ENCODE measurements at places on chromosomes 1 and 21.

GRCh38 chr21:44958471-44959191 is 18.8 kb downstream of the SLX9 start:
- DNase-seq: peak; percentile 81

- no peak for DNase-seq
Measured at GRCh38 chr1:210901981-210902770, 231.8 kb downstream of the KCNH1 start.

DNA sequence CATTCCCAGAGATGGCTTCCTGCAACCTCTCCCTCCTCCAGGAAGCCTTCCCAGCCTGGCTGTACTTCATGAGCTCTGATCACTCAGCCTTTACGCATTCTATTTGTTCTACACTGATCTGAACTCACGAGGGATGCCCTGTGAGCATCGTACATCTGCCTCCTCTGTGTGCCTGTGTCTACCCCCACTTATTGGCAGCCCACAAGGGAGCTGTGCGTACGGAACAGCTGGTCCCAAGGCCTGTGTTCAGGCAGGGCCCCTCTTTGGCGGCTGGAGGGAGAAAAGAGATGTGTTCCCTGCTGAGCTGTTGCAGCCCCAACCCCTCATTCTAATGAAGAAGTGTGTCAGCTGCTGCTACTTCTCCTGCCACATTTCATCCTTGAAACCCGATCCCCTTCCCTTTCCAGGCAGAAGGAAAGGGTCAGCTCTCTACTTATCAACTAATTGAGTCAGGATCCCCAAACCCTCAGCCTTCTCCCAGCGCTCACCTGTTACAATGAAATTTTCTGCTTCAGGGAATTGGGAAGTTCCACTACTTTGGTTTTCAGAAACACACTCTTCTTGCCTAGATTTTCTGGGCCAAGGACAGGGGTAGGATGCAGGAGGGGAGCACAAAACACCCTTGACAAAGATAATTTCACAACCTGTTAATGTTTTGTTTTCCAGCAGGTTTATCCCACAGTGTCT is 3.2 kb downstream of the INKA2 start:
- DNase-seq: no peak

GRCh38 chr1:166925810-166926478 is 49.4 kb downstream of the ILDR2 start:
- DNase-seq: peak; percentile 27

DNA sequence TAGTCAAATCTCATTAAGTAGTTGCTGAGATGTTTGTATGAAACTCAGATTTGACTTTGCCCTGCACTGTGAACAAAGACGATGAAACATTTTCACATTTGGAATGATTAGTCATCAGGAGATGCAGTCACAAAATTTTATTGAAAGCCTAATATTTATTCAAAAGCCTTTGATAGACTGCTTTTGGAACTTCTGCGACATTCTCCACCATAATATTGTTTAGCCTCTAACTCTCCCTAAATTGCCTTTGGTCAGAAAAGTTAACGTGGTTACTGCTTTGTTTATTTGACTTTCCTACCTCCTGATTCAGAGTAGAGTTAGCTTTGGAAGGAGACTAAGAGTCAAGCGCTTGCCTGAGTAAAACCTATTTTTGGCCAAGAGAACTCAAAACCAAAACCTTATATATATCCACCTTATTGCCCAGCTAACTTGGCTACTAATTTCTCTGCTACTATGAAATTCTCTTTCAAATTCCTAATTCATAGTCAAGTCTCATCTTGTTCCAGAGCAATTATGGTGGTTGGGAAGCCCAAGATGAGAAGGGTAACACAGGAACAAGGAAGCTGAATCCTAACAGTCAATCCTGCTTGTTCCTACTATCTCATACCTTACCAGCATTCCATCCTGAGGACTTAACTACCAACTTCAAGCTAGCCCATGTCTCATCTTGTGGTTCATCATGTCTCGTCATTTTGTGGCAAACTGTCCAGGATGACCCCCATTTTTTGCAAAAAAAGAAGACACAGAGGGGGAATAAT is 429.6 kb downstream of the USP25 start:
- DNase-seq: no peak

DNA sequence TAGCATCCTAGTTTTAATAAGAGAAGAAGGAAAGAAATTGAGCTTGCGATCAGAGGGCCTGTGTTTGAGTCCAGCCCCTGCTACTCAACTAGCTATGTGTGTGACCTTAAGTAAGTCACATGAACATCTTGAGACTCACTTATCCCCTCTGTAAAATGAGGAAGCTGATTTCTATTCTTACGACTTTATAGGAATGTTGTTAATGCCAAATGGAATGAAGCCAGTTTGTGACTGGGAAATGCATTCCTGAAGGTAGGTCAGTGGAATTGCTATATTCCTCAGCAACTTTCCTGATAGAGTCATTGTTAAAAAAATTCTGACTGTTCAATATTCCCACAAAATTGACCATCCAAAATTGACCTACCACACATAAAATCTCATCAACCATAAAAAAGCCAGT is 14.9 kb downstream of the FASLG start:
- no peak for DNase-seq

GRCh38 chr21:26425576-26425975 is 147.5 kb downstream of the CYYR1 start:
- DNase-seq: no peak

GRCh38 chr1:212162635-212163034 is 122.6 kb upstream of the PPP2R5A start:
- DNase-seq: no peak

DNA sequence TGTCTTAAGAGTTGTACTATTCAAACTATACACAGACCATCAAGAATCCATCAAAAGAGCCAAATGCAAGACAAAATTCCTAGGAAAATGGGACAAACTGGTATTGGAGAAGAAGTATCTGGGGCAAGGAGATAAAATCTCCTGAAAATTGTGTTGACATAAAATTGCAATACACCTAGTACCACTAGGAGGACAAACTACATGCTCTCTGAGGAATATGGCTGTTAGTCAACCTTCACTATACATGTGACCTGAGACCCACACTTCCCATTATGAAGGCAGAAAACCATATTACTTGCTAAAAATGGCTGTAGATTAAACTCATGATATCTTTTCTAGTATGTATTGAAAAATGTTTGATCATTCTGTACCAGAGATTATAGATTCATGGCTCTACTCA is 30.0 kb downstream of the IRF2BP2 start:
- no peak for DNase-seq

DNA sequence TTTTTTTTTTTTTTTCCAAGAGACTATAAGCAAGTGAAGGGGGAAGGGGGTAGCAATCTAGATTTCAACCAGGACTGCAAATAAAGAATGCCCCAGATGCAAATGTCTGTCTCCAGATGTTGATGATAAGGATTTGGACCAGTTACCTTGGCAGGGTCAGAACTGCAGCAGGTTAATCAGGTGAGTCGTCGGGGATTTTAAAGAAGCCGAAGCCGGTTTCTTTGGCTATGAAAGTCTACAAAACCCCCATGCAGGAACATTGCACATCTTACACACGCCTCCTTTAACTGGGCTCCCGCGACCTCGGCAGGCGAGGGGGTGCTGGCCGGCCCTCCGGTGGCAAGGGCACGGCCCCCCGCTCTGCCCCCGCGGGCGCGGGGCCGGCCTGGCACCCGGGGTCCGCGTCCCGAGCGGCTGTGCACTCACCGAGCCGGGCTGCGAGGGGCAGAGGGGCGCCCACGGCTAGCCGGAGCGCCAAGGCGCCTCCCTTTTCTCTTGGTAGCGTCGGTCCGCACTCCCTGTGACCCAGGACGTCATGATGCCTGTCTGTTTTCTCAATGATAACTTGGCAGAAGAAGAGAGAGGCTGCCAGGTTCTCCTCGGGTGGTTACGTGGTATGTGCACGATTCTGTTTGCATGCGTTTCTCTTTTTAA is 366.3 kb upstream of the ESRRG start:
- no peak for DNase-seq

- no peak for DNase-seq
Measured at GRCh38 chr1:23797478-23798448, 2.8 kb downstream of the GALE start.

DNA sequence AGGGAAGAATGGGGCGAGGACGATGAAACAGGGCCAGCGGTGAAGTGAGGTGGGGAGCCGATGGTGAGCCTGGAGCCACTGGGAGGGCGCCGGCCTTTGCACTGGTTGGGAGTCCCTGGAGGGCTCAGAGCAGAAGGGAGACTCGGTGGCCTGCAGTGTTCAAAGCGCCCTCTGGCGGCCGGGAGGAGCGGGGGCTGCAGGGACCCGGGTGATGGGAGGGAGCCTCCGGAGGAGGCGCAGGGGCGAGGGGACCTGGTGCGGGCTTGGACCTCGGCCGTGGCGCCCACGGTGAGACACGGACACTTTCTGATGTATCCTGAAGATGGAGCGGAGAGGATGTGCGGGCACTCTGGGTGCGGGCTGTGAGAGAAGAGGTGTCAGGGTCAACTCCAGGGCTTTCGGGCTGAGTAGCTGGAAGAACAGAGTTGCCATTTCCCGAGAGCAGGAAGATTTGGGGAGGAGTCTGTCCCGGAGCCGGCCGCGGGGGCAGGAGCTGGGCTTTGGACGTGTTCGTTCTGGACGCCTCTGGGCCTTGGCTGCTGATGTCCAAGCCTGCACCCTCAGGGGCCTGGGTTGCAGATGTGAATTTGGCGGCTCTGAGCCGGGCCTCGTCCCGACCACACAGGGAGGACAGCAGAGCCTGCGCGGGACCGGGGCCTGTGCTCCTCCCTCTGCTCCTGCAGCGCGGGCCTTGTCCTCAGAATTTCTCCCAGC is 29.7 kb downstream of the HEYL start:
- DNase-seq: peak; percentile 92

GRCh38 chr1:167861664-167862381 is 52.1 kb downstream of the ADCY10 start:
- DNase-seq: peak; percentile 60

DNA sequence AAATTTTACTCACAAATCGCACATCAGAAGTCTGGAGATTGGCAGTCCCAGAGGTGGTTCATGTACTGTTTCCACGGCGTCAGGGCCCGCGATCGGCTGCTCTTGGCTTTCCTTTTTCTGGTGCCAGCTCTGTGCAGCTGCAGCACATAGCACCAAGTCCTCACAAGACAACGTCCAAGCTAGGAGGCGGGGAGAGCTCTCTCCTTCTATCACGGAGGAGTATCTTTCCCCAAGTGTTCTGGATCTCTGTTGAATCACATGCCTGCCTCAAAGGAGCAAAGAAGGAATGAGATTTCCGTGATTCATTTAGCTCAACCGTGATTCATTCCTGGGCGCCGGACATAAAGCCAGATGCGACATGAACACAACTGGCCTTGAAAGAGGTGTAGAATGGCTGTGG is 25.5 kb downstream of the MT1HL1 start:
- DNase-seq: no peak

DNA sequence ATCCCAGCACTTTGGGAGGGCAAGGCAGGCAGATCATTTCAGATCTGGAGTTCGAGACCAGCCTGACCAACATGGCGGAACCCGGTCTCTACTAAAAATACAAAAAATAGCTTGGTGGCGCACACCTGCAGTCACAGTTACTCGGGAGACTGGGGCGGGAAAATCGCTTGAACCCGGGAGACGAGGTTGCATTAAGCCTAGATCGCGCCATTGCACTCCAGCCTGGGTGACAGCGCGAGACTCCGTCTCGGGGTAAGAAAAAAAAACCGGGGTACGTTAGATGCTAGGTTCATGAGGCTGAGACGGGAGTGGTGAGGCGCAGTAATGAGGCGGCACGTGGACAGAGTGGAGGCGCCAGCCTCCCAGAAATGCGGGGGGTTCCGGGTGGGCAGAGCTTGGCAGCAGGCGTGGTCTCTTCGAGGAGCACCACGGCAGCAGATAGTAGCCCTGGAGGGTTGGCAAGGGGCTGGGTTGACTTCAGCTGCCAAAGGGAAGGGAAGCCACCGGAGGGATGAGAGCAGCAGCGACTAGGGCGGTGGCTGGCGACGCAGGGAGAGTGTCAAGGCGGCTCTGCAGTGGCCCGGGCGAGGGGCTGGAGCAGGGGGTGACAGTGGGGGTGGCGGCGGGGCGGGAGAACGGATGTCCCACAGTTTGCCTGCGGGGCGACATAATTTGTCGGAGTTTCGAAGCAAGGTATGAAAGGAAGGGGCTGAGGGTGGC is 832 bp downstream of the MRPL20 start:
- DNase-seq: no peak

Measured in ELF-1 (cell line).